AG04449 (cell line): ENCODE measurements at places on chromosomes 7 and 10.

GRCh38 chr7:157604661-157605381 lies 268.0 kb downstream of the DNAJB6 start:
- no peak for DNase-seq

DNA sequence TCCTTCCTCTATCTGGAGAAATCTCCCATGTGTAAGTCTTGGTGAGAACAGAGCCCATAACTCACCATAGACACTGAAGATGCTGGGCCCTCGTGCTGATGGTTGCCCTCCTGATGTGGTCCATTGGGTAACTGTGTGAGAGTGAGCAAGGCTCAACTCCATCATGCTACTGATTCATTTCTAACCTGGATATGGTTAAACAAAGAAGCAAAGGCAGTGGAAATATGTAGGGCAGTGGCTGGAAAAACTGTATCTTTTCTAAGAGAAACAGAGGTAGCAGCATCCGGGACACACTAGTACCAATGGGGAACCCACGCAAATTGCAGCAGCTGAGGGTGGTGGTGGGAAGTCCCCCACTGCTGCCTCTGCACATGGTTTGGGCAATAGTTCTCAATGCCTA lies 221.7 kb downstream of the KLF6 start:
- DNase-seq: no peak

DNA sequence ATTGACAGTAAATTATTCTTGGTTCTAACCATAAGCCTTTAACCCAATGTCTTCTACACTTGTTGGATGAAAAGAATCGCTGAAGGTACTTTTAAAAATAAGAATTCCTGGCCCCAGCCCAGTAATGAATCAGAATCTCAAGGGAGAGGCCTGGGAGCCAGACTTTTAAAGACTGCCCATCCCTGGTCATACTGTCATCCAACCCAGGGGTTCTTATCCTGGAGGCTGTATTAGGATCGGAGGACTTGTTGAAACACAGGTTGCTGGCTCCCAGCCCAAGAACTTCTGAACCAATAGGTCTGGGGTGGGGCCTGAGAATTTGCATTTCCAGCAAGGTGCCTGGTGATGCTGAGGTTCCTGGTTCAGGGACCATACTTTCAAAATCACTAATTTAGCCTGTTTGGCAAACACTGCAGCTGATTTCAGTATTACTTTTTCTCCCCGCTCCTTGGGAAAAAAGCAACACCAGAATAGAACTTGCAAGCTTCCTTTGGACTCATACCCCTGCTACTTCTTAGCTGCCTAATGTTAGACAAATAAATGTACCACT lies 79.5 kb upstream of the FAM133B start:
- no peak for DNase-seq

DNA sequence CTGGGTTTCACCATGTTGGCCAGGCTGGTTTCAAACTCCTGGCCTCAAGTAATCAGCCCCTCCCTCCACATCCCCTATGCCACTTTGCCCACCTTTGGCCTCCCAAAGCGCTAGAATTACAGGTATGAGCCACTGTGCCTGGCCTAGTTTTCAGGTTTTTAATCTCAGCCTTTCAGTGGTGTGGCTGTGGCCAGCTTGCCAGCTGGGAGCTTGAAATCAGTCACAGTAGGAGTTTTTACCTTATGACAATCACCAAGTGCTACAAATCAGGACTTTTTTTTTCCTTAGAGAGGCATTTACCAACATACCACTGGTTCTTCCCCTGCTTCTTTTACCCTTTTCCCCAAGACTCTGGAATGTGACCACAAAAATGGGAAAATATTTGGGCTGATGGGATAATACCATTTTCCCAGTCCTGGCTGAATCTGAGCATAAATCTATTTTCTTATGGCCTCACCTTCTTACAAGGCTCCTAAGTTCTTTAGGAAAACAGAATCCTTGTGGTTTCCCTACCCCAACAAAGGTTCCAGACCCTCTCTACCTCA lies 6.2 kb downstream of the STEAP4 start:
- no peak for DNase-seq

- DNase-seq: no peak
Observed at GRCh38 chr7:117951691-117952280, 78.5 kb upstream of the CTTNBP2 start.

- DNase-seq: no peak
Observed at GRCh38 chr10:18681366-18681765, 22.1 kb downstream of the ARL5B start.

DNA sequence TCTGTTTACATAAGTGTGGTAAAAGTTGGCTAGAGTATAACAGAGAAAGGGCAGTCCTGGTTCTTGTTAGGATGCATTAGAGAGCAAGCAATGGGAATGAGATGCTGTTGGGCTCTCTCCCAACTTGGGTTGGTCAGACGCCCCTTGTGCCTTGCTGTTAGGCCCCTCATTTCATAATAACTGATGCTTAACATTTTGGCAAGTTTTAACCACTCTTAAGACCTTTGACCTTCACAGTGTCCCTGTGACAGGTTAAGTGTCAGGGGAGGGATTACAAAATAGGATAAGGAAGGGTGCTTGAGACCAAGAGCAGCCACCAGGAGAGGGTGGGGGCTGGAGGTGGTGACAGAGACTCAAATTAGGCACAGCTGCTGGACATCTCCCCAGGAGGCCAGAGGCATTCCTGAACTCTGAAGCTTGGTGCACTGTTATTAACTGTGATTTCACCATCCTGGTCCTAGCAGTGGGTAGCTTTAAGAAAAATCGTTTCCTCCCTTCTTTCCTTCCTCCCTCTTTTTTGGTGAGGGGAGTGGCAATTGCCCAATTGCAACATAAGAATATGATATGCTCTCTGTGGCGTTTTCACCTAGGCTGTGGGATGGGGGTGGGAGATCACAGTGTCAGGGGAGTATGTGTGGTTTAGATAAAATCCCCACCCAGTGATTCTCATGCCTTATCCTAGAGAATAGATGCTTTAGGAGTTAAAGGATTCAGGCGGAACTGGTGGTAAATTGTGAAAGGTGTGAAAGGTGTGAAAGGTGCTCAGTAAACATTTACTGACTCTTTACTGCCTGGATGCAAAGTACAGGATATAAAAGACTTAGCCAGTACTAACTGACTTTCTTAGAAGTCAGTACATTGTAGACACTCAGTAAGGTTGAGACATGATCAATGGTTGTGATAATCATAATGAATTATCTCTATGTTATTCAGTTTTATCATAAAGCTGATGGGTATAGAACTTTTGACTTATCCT lies 270.5 kb downstream of the BICC1 start:
- DNase-seq: no peak

DNA sequence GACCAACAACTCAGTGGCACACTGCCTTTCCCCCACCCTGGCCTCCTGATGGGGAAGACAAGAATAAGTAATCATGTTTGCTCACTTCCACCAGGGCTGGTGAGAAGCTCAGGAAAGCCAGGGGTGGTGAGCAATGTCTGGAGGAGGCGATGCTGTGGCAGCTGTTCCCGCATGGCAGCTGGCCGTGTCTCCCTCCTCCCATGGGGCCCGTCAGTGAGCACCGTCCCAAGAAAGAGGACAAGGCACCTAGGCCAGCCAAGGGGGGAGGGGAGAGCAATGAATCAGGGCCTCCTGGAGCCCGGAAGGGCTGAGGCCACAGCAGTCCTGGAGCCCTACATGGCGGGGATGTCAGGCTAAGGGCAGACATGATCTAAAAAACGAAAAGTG lies 69.2 kb upstream of the INSIG1 start:
- DNase-seq: no peak

GRCh38 chr10:126247446-126247975 lies 140.8 kb downstream of the ADAM12 start:
- peak; percentile 99 for DNase-seq

GRCh38 chr7:79619216-79619615 lies 165.7 kb upstream of the MAGI2 start:
- DNase-seq: no peak

GRCh38 chr10:79413196-79413595 lies 32.2 kb downstream of the ZCCHC24 start:
- no peak for DNase-seq

DNA sequence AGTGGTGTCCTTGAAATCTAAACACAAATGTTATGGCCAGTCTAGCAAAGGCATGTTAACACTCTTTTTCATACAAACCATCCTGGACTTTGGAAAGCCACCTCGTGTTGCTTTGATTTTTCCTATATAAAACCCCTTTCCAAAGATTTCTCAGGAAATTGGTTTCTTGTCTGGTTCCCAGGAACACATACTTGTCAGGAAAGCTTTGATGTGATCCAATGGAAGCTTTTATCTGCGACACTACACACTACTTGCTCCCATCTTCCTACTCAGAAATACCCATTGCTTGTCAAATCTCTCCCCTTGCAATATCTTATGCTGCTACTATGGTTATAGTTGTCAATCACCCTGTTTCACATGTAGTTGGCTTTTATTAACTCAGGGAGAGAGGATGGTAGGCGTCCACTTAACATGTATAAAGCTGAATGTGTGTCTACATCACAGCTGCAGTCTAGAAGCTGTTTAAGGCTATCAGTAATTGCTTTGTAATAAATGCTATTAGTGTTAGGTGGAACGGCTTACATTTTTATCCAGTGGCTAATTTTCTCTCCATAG lies 189.6 kb downstream of the GPAM start:
- DNase-seq: no peak

GRCh38 chr10:131773370-131774343 lies 127.2 kb upstream of the PPP2R2D start:
- no peak for DNase-seq

GRCh38 chr10:117260084-117260483 lies 19.2 kb downstream of the SLC18A2 start:
- no peak for DNase-seq

GRCh38 chr10:1272777-1273161 lies 216.6 kb downstream of the WDR37 start:
- DNase-seq: no peak

GRCh38 chr10:33087152-33087551 lies 129.1 kb upstream of the ITGB1 start:
- DNase-seq: no peak

DNA sequence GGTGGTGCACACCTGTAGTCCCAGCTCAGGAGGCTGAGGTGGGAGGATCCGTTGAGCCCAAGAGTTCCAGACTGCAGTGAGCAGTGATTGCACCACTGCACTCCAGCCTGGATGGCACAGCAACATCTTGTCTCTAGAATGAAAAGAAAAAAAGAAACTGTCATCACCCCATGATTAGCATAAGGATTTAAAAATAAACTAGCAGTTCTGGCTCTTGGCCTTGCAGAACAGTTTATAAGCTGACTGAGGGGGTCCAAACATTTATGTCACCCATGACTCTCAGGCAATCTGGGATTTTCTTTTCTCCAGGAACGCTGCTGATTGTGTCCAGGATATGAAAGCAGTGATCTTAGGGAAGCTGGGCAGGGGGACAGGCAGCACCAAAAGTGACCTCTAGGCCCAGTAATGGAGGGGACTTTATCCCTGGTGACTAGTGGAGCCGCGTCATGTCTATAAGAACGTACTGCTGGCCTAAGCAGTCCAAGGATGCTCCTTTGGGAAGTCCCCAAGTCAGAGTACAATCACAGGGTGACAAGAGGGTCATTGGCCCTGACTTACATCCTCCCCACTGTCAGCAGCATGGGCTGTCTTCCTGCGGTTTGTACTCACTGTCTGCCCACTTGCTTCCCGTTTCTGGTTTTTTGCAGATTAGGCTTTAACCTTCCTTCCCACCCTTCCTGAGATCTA lies 177.4 kb downstream of the ARHGAP12 start:
- no peak for DNase-seq

DNA sequence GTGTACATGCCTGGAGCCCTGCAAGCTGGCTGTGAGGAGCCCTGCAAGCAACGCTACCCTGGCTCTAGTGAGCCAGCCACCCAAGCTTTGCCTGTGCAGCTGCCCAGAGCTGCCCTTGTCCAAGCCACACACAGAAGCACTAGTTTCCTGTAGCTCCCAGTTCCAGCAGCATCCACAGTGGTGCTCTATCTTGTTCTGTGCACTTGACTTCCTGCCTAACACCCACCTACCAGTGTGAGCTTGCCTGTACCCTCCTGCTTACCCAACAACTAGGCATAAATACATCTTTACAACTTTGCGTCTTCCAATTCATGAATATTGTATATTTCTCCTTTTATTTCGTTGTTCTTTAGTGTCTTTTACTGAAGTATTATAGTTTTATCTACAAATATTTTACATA lies 32.2 kb upstream of the ZNF518A start:
- no peak for DNase-seq

DNA sequence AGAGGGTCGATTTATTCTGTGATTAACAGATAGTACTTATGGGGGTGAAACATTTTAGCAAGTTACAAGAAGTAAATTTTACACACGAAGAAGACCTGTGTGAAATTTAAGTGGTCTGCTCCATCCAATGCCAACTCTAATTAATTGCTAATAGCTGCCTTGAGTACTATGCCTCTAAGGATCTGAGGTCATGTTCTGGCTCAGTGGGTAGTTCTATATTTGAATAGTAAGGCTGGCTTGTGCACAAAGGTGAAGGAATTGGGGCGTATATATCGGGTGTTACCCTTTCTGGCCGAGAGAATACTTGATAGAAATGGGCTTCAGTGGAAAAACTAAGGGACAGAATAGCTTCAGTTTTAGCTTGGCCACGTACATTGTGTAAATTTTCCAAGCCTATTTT lies 345.2 kb upstream of the ANKRD30A start:
- no peak for DNase-seq

DNA sequence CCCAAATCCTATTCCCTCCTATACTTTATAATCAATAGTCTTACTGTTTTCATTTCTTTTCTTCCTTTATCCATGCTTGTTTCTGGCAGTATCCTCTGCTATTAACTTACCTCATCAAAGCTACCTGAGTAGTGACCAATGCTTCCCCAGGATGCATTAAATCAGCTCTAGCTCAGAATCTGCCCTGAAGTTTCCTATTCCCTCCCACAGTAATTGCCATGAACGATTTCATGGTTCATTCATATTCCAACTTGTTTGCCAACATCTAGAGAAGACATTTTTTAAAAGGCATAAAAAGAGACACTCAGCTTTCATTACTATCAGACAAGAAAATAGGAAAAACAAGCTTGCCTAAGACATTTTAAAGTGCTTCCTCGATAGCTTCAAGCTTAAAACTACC lies 42.3 kb downstream of the COA1 start:
- no peak for DNase-seq

- no peak for DNase-seq
Observed at GRCh38 chr10:79313911-79314439, 33.3 kb upstream of the PPIF start.

- DNase-seq: no peak
Observed at GRCh38 chr7:120272701-120273475, at the start of gene KCND2. KCND2 (plus strand) TSS chr7:120273175.

- DNase-seq: no peak
Observed at GRCh38 chr10:24360282-24361127, 151.6 kb downstream of the KIAA1217 start.
